ENCODE measurements at places on chromosomes 16 and 17.

GRCh38 chr17:76262732-76263344, 2.3 kb upstream of the UBALD2 start:
- DNase-seq, result no peak

GRCh38 chr17:7242717-7243452, 636 bp upstream of the GABARAP start:
- DNase-seq, result peak; percentile 85

DNA sequence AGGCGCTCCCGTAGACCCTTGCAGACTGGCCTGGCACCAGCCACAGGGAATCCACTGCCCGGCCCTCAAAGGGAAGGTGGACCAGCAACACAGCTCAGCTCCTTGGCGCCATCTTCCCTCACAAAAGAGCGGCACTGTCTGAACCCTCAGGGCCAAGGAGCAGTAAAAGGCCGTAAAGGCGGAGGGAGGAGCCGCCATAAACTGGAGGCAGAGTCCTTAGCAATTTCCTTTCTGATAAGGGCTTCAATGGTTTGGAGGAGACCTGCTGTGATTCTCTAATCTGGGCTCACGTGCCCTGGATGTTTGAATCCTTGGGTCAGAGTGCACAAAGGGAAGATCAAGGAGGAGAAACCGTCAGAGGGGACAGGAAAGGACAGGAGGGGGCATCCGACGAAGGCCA, 15.5 kb upstream of the AXIN2 start:
- DNase-seq, result no peak

- DNase-seq, result no peak
Measured at GRCh38 chr16:77064037-77064436, 127.0 kb upstream of the MON1B start.

DNA sequence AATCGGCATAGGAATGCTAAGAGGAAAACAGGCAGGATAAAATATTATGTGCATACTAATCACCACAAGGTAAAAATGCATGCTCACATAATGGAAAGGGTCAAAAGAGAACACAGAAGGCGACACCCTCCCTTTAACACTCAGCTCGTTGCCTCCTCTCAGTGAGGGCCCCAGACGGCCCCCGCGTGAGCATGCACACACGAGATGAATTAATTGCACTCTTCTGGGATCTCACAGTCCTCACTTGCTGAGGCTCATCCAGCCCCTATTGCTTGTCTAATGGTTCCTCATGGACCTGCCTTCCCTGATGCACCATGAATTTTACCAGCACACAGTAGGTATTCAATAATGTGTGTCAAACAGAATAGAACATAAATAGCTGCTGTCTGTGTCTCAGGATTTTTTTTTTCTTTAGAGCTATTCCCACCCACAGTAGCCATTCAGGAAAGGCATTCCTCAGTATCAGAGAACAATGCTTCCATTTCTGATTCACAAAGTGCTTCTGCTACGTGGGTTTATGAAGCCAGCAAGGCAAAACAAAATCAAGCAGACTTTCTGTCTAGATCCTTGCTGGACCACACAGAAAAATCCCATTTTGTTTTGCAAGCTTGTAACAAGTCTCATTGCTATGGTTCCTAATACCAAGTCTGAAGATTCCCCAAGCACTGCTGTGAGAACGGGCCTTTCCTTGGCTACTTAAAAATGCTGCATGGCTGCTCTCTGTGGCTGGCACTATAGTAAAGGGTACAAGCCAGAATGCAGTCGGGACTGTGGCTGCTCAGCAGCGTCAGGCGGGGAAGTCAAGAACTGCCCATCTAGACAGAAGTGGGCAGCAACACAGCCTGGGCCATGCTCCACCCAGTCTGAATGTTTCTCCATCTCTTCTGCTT, 43.6 kb downstream of the TOM1L2 start:
- DNase-seq, result no peak

GRCh38 chr16:23296994-23297393, 5.1 kb upstream of the SCNN1B start:
- DNase-seq, result no peak

- no peak for DNase-seq
Measured at GRCh38 chr17:80870401-80870800, 121.2 kb upstream of the CHMP6 start.

DNA sequence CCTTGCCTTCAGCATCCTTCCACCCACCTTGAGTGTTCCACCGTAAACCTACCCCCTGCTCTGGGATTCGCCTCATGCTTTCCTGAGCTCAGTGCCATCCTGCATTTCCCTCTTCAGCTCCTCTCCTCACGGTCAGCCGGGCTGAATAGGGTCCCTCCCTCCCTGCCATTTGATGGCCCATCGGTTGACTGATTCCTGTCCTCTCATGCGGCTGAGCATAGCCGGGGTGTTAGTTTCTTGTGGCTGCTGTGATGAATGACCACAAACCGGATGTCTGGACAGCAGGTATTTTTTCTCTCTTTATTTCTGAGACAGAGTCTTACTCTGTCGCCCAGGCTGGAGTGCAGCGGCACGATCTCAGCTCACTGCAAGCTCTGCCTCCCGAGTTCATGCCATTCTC, 44.1 kb upstream of the MGAT5B start:
- no peak for DNase-seq

DNA sequence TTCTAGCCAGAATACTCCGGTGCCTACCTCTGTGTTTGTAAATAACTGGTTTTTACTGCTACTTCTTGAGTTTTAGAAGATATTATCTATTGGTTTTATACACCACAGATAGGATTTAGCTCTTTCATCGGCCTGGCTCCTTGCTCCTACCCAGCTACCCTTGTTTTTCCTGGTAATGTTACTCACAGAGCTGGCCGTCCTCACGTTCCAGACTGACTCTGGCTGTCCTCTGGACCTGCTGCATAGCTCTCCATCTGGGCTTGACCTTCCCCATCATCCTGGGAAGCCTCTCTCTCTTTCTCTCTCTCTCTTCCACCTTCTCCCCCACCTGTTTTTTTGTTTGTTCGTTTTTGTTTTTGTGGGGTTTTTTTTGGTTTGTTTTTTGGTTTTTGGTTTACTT, 51.5 kb downstream of the MPRIP start:
- no peak for DNase-seq

GRCh38 chr17:17119533-17119932, 77.3 kb downstream of the MPRIP start:
- DNase-seq, result no peak

DNA sequence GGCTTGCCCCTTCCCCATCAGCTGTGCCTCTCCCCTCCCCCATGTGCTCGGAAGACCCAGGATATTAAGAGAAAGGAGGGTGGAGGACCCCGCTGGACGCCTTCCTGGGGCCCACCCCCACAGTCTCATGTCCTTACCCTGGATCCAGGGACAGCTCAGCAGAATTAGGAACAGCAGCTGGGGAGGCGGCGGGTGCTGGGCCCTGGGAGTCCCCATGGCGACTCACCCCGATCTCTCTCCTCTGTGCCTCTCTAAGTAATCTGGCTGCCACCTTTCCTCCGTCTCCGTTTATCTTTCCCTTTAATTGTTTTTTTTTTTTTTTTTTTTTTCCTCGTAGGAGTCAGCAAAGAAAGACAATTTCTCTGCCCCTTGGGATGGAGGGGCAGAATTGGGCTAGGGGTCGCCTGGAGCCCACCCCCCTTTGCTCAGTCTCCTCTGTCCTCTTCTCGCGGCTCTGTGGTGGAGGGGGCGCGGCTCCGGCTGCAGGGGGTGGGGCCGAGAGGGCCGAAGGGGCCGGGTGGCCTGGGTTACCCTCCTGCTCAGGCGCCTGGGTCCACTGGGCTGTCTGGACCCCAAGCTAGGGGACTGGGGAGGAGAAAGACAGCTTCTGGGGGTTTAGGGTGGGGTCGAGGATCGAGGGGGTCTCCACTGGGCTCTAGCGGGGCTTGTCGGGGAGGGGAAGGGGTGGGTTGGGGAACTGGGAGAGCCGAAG, 390 bp downstream of the SEZ6L2 start:
- DNase-seq, result no peak

- peak; percentile 19 for DNase-seq
Measured at GRCh38 chr16:31010585-31011325, at the start of gene STX1B. STX1B (minus strand) TSS chr16:31010638; CDS start chr16:31010396, 242 bp downstream.

DNA sequence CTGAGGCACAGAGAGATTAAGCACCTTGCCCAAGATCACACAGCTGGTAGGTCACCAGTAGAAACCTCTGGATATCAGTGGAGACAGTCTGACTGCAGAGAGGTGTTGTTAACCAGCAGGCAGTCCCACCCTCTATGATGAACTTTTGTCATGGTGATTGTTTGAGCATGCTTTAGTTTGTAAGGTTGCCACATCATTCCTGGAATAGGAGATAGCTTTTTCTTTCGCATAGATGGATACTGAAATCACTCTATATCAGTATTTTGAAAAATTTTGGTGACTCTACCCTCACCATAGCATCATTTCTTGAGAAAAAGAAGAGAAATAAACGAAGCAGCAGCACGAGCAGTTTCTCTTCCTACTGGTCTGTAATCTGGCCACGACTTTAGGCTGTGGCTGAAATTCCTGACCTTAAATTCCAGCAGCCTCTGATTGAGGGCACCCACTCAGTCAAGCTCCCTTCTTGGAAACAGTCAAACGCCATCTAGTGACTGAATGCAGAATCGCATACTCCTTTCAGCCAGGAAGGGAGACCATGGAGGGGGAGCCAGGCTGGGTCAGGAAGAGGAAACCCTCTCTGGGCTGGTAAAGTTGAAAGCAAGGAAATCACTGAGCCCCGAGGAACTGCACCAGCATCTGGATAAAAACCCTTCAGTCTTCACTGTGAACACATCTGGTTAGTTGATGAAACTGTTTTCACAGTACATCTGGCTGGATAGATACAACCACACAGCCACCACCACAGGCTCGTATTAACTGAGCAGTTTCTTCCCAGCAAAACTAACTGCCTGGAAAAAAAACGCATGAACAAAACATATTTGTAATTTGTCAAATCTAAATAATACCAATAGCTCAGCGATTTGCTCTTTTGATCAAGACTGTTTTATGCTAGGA, 108.5 kb upstream of the XYLT1 start:
- DNase-seq, result no peak

DNA sequence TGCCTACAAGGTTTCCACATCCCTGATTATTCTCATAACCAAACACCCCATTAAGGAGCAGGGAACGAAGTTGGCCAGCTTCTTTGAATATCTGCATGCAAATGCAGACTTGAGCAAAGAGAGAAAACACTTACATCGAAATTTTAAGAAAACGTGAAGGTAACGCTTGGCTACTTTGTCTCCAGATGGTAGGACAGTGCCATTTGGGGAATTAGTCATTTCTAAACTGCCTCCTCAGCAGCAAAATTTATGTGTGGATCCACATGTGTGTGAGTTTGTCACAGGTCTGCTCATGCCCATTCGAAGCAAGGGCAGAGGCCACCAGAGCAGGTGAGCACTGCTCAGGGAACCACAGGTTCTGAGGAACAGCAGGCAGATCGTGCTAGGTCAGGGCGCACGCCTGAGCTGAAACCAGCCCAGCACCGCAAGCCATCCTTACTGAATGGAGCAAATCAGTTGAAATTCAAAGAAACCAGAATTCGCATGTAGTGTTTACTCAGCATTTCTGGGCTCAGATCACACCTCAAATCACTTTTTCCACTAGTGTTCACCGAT, 80.1 kb downstream of the SOCS1 start:
- DNase-seq, result no peak

- DNase-seq, result no peak
Measured at GRCh38 chr16:85610059-85610445, 3.1 kb upstream of the GSE1 start.

GRCh38 chr17:68570526-68570925, 30.6 kb downstream of the FAM20A start:
- DNase-seq, result no peak

GRCh38 chr17:46059486-46059885, 60.4 kb downstream of the STH start:
- DNase-seq, result no peak

DNA sequence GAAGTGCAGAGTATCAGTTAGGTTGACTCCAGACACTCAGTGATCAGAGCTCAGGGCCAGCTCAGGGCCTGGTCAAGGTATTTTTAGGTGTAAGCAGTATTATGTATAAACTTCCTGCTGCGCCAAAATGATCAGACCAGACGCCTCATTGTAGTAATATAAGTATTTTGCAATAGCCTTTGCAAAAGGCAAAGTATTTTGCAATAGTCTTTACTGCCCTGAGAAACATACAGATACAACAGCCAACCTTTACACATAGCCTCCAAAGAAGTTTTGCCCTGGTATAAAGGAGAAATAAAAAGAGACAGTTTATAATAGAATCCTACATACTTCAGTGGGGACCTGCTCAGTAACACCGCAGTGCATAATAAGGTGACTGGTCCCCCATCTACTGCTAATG, 333.0 kb upstream of the EEF2KMT start:
- DNase-seq, result no peak

DNA sequence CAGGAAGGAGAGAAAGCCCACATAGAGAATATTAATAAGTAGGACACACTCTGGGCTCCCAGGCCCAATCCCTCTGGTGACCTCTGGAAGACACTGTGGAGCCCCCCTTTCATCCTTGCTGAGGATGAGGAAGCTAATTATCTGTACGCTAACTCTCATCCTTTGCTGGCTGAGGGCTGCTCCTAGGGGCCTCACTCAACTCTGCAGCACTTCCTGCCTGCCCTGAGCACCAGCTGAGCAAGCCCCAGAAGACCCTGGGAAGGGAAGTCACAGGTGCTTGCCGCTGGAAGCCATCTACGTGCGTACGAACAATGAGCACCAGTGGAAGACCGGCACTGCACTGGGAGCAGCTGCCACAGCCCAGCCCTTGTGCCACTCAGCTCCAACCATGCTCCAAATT, 145.8 kb upstream of the CDH5 start:
- no peak for DNase-seq

DNA sequence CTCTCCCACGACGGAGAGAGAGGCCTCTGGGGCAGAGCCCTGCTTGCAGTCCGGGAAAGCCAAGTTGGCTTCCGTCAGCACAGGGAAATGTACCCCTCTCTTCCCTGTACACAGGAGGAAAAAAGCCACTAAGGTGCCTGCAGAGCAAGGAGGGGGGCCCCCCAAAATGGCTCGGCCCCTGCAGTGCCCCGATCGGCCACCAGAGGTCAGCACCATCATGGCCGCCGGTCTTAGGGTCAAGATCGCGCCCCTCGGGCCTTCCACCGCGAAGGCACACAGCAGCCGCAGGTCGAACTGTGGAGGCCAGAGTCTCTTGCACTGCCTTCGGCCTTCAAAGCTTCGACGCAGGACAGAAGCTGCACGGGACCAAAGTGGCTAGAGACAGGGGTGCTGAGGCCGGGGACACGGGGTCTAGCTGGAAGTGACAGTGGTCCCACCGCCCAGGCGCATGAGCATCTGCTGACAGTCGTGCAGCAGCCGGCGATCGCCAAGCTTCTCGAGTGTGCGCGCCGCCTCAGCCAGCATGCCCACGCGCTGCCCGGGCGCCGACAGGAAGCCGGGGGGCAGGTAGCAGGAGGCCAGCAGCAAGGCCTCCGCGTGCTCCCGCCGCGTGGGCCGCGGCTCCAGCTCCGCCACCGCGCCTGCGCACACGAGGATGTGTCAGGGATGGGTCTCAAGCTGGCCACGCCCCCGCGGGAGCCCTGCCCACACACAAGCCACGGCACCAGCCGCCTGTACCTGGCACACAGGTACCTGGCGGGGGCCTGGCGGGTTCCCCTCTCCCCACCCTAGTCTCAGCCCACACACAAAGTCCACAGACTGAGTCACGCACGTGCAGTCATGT, 24.4 kb downstream of the SREBF1 start:
- no peak for DNase-seq

- no peak for DNase-seq
Measured at GRCh38 chr16:84380405-84380804, 12.1 kb downstream of the ATP2C2 start.

- DNase-seq, result no peak
Measured at GRCh38 chr16:28051486-28051885, 12.0 kb downstream of the GSG1L start.

Data from stimulated activated CD8-positive, alpha-beta memory T cell treated with anti-CD3 and anti-CD28 coated beads, Interleukin-15, amount 100 ng/mL, for 4 hours (primary cell).